Sigmoid colon (tissue), 7 donors: ENCODE measurements at places on chromosomes 3 and 15. TPM values are rescaled to one million over a fixed set of nuclear protein-coding genes. Genes with fewer than 3 reads are reported as not detected.
A peak's percentile ranks its signal among the peaks of the same experiment; 100 is the strongest.

- no peak for DNase-seq
These were observed 5.6 kb downstream of the ZBED2 start for GRCh38 chr3:111589303-111590142.

GRCh38 chr3:98564282-98565005, 29.0 kb downstream of the CPOX start:
- DNase-seq = no peak

GRCh38 chr3:36991923-36992805, 767 bp downstream of the EPM2AIP1 start:
- peak; percentile 71 for DNase-seq

GRCh38 chr15:71529361-71529760, 281.0 kb upstream of the NR2E3 start:
- DNase-seq = no peak

GRCh38 chr15:64858021-64858575, 16.4 kb downstream of the PLEKHO2 start:
- DNase-seq = no peak

DNA sequence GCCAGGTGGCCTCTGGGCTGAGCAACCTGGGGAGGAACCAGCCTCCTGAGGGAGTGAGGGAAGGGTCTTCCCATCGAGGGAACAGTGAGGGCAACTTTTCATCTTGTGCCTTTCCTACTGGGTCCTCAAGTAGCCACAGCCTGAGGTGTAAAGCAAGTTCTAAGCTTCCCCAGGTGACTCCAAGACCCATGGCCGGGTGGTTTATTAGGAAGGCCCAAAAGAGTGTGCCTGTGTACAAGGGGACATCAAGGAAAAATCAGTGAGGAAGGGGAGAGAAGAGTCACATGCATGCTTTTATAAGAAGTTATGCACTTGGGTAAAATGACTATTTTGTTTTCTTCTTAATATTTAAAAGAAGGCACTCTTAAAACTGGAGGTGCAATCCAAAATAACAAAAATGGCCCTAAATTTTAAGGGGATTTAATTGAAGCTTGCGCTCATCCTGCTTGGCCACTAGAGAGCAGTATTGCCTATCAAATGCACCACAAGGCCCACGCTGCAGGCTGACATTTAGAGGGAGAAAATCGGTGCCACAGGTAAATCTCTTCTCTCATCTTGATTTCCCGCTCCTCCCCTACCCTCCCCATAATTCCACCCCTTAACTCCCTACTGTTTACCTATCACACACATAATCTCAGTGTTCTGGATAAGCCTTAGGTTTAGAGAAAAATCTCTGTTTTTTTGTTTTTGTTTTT, 6.7 kb downstream of the NANOGP8 start:
- DNase-seq = no peak

The STX19 gene
- total RNA-seq = not detected

The TGM4 gene
- not detected for total RNA-seq

The TIPARP gene
- total RNA-seq = 28.2 TPM

The GP5 gene
- not detected for total RNA-seq
